ENCODE measurements at places on chromosomes 12 and 14. TPM values are rescaled to one million over a fixed set of nuclear protein-coding genes. Genes with fewer than 3 reads are reported as not detected.

FBXO33 gene
- total RNA-seq = 10.9 TPM

PTGER2 gene
- total RNA-seq = not detected

PIANP gene
- 3.6 TPM for total RNA-seq

DACT1 gene
- 55.0 TPM for total RNA-seq

NEUROD4 gene
- not detected for total RNA-seq

GPHN gene
- total RNA-seq = 6.9 TPM

PPM1H gene
- total RNA-seq = 7.8 TPM

TCL1A gene
- total RNA-seq = not detected

All from astrocyte (in vitro differentiated cells and primary cell).